ENCODE measurements at places on chromosomes 6 and 20.

DNA sequence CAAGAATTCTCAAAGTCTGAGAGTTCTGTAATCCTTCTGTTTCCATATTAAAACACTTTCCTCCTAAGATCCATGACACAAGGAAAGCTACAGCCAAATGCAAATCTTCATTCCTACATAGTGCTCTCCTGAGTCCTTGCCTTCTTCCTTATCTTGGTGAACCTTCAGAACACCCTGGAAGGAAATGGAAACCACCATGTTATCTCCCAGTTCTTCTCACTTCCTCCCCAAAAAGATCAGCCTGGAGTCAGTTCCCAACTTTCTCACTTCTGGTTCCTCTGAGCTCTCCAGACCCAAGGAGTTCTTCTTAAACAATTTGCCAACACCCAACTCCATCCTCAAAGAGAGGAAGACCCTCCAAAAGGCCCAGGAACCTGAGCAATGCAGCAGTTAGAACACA lies 193.3 kb upstream of the CCN2 start:
- DNase-seq, result no peak

GRCh38 chr6:168304752-168305015 lies 14.9 kb downstream of the DACT2 start:
- no peak for DNase-seq

GRCh38 chr6:93124006-93124632 lies 295.2 kb downstream of the EPHA7 start:
- DNase-seq, result no peak

- no peak for DNase-seq
Observed at GRCh38 chr20:46057856-46058598, 29.0 kb downstream of the SLC12A5 start.

GRCh38 chr6:69827276-69827893 lies 30.6 kb upstream of the LMBRD1 start:
- DNase-seq, result no peak

DNA sequence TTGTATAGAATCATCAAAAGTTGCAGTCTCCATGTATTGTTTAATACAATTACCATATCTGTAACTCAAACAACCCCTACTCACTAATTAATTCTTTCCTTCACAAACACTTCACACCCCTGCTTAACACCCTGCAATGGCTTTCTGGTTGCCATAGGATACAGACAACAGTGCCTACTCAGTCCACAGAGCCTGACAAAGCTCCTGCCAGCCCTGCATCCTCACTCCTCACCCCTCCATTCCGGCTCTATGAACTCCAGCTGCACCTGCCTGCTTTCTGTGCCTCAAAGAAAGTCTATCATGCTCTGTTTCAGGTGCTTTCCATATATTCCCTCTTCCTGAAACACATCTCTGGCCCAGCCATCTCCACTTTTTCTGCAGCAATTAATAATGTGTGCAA lies 253.4 kb downstream of the HACE1 start:
- no peak for DNase-seq

- DNase-seq, result no peak
Observed at GRCh38 chr6:9783567-9783966, 631.3 kb downstream of the TFAP2A start.

- no peak for DNase-seq
Observed at GRCh38 chr6:166009385-166010031, 158.1 kb downstream of the TBXT start.

DNA sequence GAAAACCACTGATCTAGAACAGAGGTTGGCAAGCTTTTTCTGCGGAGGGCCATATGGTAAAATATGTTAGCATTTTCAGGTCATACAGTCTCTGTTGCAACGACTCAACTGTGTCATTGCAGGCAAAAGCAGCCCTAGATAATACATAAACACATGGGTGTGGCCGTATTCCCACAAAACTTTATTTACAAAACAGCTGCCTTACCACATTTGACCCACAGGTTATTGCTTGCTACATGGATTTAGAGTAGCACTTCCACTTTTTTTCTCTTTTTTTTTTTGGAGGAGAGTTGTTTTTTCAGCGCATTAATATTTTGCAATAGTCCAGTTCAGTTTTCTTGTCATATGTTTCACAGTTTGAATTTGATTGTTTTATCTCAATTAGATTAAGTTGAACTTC lies 2.5 kb upstream of the IGF2R start:
- no peak for DNase-seq

DNA sequence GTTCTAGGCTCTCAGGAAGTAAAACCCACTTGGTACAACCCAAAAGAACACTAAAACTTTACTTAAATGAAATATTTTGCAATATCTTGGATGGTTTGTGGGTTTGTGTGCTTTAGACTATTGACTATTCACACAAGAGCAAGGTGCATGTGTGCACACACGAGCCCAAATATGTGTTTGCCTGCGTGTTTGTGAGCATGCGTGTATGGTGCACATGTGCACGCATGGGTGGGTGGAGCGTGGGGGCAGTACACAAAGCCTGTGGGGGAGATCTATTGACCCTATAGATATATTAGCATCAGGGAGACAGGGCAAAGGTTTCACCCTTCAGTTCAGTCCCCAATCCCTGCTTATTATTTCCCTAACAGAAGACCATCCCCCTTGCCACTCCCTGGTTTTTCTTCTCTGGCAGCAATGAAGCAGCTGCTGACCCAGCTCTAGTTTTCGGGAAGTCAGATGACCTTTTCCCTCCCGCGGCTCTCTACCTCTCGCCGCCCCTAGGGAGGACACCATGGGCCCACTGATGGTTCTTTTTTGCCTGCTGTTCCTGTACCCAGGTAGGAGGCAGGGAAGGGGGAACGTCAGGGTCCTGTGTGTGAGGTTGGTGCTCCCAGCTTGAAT lies at the start of gene C2:
Gene C2 (plus strand): TSS at position 476 of the 621 bp plus-strand sequence. CDS start 36 bp downstream, at position 512.
- DNase-seq, result no peak

- no peak for DNase-seq
Observed at GRCh38 chr6:43310624-43311023, 2.0 kb upstream of the CRIP3 start.

- DNase-seq, result no peak
Observed at GRCh38 chr6:145609521-145609920, 125.8 kb downstream of the EPM2A start.

- DNase-seq, result no peak
Observed at GRCh38 chr6:1911474-1911873, 301.8 kb downstream of the FOXC1 start.

DNA sequence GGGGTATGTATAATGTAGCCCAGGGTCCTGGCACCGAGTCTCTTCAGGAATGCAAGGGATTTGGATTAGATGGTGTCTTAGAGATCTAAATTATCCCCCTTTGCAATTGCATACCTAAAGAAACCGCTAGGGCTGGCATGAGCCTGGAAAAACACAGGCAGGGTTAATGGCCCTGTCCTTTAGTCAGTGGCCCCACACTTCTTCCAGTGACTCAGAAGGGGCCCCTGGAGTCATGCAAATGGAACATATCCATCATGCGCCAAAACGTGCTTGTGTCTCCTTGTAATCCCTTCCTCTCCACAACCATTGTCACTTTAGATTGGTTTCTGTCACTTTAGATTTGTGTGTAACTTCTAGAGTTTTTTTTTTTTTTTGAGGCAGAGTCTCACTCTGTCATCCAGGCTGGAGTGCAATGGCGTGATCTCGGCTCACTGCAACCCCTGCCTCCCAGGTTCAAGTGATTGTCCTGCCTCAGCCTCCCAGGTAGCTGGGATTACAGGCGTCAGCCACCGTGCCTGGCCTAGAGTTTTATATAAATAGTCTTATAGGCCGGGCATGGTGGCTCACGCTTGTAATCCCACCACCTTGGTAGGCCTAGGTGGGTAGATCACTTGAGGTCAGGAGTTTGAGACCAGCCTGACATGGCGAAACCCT lies 8.7 kb upstream of the MYBL2 start:
- DNase-seq, result no peak

DNA sequence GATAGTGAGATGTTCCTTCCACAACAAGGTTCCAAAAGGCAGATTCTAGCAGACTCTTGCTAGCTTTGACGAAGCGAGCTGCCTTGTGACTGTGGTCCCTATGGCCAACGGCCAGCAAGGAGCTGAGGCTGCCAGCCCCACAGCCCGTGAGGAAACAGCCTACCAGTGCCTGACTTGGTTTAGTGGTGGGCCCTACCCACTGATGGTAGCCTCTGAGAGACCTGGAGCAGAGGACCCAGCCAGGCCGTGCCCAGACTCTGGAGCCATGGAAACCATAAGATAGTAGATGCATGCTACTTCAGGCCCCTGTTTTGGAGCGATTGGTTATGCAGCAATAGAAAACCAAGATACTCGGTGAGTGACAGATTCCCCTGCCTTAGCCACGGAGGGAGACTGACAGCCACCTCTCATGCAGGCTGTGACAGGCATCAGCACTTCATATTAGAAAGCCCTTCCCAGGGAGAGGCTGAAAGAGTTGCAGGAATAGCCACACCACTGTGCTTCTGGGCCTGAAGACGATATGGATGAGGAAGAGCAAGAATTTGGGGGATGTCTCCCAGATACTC lies 19.2 kb downstream of the PSMG4 start:
- DNase-seq, result no peak

DNA sequence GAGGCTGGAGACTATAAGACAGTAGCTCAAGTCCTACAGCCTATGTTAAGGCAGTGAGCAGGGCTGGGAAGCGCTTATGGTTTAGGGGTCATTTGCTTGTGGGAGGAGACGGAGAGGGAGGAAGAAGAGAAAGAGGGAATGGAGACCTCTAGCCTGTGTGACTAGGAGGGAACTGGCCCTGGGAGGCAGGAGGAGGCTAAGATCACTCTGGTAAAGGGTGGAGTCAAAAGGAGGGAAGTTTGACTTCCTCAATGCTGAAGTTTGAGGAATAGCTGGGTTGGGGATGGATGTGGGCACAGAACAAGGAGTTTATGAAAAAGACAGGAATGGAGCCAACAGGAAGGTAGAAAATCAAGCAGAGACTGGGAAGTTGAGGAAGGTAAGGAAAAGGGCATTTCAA lies 6.4 kb upstream of the BACH2 start:
- no peak for DNase-seq

DNA sequence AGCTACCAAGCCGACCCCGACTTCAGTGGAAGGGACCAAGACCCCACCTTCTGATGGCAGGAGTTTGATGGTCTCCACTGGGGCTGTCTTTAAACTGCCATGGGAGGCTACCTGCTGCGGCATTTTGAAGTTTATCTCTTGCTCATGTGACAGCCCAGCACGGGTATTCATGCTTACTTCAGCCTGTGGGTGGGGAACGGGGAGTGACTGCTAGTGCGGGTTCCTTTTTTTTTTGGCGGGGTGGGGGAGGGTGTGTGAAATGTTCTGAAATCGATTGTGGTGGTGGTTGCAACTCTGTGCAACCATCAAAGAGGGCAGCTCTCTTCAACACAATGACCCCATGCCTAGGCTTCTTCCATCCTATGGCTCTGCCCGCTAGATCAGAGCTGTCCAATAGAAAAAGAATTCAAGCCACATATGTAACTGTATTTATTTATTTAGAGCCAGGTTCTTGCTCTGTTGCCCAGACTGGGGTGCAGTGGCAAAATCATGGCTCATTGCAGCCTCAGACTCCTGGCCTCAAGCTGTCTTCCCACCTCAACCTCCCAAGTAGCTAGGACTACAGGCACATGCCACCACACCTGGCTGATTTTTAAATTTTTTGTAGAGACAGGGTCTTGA lies 53.7 kb downstream of the PPP1R16B start:
- no peak for DNase-seq

GRCh38 chr6:156953479-156954146 lies 176.4 kb downstream of the ARID1B start:
- no peak for DNase-seq

- no peak for DNase-seq
Observed at GRCh38 chr20:3116341-3116740, 31.8 kb upstream of the AVP start.

- DNase-seq, result no peak
Observed at GRCh38 chr20:16066571-16066970, 506.7 kb downstream of the KIF16B start.

DNA sequence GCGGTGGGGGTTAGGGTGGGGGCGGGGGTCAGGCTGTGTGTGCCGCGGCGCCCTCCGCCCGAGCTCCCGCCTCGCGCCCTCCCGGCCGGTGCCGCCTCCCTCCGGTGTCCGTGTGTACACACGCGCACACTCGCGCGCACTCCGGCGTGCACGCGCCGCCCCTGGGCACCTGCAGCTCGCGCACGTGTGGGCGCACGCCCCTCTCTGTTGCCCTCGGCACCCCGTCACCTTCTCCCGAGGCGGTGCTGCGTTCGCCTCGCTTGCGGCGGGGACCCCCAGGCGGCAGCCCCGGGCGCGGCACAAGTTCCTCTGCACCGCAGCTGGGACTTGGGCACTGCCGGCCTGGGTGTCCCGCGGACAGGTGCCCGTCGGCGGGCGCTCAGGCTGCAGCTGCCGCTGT lies 525 bp downstream of the MACROD2 start:
- DNase-seq, result no peak

DNA sequence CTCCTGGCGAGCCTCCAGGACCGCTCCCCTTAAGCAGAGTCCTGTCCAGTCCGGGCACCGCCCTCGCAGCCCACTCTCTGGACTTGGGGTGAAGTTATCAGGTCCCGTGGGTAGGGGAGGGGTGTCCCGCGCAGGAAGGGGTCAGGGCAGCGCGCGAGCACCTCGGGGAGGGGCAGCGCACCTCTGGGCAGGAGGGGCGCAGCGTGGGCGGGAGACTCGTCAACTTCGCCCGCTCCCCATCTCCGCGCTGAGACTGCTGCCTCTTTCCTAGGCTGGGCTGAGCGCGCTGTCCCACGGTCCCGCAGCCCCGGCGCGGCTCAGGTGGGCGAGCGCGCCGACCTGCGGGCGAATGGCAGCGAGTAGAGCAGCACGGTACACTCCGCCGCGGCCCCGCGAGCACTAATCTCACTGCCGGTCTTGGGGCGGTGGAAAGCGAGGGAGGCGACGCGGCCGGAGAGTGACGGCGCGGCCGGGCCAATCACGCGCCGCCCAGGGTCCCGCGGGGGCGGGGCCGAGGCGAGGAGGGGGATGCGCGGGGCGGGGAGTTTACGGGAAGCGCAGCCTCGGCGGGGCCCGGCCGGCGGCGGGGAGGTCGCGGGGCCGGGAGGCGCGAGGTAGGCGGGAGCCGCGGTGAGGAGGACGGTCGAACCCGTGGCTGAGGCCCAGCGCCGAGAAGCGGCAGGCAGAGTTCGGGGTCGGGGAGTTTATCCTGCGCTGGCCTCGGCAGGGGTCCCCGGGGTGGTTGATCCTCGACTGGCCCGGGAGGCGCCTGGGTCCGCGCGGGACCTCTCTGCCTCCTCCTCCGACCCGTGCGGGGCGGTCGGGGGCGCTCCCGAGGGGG lies at the start of gene MAN1A1:
Gene MAN1A1 (minus strand): TSS at position 401 of the 841 bp plus-strand sequence. CDS start 696 bp downstream, outside the sequence.
- peak; percentile 75 for DNase-seq

GRCh38 chr6:13733178-13733887 lies 21.7 kb upstream of the RANBP9 start:
- no peak for DNase-seq

- no peak for DNase-seq
Observed at GRCh38 chr6:52925919-52926792, 16.7 kb upstream of the GSTA3 start.

DNA sequence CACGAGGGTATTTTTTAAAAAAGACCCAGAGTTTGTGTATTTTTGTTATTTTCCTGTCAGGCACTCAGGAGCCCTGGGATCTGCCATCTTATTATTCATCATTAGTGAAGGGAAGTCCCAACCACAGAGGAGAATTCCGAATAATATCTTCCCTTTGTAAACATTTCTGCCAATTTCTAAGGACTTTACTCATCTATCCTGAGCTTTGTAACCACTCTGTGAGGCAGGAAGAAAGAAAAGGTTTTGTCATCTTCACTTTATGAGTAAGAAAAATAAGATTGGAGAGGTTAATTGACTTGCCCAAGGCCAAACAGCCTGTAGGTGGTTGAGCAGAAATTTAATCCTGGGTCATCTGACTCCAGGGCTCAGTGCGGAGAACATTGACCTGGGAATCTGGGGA lies 23.0 kb upstream of the IYD start:
- no peak for DNase-seq

- no peak for DNase-seq
Observed at GRCh38 chr6:15929685-15930084, 199.2 kb upstream of the MYLIP start.

All from activated CD8-positive, alpha-beta memory T cell treated with anti-CD3 and anti-CD28 coated beads for 4 hours (primary cell).